ENCODE measurements at places on chromosomes 12 and 14.
A peak's percentile ranks its signal among the peaks of the same experiment; 100 is the strongest.

- no peak for DNase-seq
Measured at GRCh38 chr12:97552410-97553121, 90.0 kb downstream of the RMST start.

- no peak for DNase-seq
Measured at GRCh38 chr14:96567289-96567899, 65.2 kb downstream of the PAPOLA start.

DNA sequence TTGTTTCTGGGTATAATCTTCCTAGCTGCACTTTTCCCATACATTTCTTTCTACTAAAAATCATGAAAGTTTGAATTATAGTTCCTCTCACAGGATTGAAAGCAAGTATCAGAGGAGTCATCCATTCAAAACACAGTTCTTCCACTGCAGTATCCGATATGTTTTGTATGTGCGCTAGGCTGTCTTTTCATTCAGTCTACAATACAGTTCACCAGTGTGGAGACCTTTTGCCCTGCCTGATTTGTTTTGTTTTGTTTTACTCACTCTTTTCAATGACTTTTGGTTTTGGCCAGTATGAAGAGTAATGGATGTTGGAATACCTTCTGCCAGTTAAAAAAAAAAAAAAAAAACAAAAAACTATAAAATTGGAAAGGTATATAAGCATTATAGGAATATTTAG, 91.4 kb downstream of the FGD4 start:
- DNase-seq = no peak

GRCh38 chr14:77206877-77207389, 25.3 kb downstream of the TMEM63C start:
- no peak for DNase-seq

GRCh38 chr12:72471806-72472205, 199.6 kb downstream of the TRHDE start:
- DNase-seq = no peak

DNA sequence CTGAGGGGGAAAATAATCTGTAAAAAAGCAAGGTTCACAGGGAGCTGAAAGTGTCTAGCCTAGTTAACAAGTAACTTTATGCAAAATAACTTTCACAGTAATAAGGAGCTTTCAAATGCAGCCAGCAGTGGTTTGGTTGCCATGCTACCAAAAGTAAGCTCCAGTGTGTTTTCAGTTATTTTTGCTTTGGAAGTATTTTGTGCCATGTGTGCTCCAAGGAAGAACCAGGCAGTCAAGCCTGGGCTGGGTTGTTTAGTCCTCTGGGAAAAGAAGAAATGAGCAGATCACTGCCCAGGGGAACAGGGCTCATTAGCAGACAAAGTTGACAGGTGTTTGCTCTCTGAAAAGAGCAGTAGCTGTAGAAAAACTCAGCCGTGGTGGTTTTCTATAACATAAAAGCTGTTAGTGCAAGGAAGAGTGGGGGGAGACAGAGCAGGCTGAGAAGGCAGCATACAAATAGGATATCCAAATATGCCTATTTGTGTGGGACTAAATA, 92.8 kb upstream of the TMTC2 start:
- peak; percentile 26 for DNase-seq

- no peak for DNase-seq
Measured at GRCh38 chr14:52150162-52150561, 81.3 kb upstream of the NID2 start.

DNA sequence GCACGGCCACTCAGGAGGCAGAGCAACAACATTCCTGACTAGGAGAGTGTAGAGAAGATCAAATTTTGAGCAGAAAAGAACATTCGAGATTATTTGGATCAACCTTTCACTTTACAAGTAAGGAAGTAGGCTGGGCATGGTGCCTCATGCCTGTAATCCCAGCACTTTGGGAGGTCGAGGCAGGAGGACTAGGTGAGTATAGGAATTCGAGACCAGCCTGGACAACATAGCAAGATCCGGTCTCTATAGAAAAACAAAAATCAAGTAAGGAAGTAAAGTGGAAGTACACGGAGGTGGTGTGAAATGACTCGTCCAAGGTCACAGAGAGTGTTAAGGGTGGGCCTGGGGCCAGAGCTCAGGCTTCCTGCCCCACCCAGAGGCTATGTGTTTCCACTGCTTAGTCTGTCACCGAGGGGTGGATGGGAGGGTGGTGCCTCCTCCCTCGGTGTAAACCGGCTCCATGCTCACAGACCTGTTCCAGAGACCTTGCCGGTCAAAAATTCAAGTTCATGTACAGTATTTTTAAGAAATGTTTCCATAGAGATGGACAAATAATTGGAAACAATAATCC, 51.9 kb downstream of the MAP1LC3B2 start:
- no peak for DNase-seq

- DNase-seq = no peak
Measured at GRCh38 chr12:5901416-5901815, 43.6 kb downstream of the ANO2 start.

DNA sequence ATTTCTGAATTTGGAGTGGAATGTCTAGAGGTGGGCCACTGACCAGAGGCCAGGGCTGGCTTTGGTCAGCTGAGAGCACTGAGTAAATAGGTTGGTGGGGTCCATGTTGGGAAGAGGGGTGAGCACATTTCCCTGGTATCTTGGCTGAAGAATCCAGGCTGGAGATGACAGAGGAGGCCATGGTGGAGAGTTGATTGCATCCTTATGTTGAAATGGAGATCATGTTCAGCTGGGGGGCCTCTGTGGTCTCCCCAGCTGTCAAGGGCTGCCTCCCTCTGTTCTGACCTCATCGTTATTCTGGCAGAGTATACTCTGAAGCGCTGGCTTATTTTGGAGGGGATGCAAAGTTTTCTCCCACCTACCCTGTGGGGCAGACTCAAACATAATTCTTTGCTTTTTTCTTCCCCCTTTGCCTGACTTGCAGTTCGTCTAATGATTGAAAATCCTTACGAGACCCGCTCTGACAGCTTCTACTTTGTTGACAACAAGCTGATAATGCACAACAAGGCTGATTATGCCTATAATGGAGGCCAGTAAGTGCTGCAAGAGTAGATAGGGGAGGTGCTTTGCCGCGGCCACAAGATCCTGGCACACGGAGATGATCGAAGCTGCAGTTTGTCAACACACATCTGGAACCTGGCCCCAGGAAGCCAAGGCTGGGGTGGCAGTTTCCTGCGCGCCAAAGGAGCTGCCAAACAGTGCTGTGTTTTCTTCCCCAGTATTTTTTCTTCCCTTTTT, 6.0 kb upstream of the ACADS start:
- DNase-seq = no peak

DNA sequence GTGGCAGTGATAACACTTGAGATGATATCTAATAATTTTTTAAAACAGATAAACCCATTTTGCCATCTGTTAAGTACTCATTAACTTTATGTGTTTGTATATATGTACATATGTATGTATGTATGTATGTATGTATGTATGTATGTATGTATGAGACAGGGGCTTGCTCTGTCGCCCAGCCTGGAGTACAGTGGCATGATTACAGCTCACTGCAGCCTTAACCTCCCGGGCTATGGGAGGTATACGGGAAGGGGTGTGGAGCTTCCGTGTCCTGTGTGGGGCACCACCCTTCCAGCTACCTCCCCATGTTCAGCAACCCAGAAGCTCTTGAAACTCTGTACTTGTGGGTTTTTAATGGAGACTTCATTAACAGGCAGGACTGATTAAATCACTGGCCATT, 116.9 kb downstream of the SCFD1 start:
- no peak for DNase-seq

Measured in NCI-H187 (cell line).